ENCODE measurements at places on chromosomes 7 and 10.

DNA sequence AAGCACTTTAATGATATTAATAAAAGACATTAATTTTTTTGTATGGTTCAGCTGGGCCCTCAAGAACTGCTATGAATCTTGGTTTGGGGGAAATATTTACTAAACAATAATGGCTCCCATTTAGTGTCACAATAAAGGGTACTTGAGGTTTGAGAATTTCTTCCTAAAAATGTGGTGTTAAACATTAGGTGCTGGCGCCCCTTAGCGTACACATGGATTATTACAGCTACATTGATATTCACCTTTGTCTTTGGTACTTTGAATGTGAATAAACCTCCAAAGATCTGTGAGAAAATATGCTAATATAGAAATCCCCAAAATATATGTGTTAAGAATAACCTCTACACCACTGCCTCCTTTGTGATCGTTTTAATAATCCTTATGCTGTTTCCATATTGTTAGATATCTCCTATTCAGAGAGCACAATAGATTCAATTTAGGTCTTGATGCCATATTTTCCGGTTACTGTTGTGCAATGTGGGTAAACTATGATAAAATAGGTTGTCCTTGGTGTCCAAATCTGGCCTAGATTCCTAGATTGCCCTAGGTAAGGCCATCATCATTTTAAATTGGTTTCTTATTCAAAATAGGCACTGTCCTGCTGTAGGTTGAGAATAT, 161.8 kb upstream of the CACNA2D1 start:
- no peak for DNase-seq

DNA sequence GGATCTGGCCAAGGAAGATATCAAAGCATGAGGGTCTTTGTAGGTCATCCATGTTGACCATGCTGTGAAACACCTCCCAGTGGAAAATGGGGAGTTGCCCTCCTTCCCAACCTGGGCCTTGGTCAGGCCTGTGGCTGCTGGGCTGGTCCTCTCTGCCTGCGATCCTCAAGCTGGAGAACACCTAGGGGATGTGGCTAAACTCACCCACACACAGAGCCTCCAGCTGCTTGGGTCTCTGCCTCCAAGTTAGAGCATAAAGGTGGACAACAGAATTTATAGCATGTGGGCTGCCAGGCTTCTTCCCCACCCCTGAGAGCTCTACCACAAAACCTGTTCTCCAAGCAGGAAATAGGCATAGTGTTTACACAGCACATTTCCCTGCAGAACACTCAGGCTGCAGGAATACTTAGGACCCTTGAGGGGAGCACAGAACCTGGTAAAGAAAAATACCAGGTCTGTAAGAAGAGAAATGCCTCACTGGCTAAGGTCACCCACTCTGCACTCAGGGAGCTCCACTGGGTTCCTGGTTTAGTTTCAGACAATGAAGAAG, at the start of gene SFTPA2:
SFTPA2 (minus strand) TSS at position 248 of the 550 bp plus-strand sequence. CDS start 924 bp downstream, outside the sequence.
- DNase-seq: no peak

DNA sequence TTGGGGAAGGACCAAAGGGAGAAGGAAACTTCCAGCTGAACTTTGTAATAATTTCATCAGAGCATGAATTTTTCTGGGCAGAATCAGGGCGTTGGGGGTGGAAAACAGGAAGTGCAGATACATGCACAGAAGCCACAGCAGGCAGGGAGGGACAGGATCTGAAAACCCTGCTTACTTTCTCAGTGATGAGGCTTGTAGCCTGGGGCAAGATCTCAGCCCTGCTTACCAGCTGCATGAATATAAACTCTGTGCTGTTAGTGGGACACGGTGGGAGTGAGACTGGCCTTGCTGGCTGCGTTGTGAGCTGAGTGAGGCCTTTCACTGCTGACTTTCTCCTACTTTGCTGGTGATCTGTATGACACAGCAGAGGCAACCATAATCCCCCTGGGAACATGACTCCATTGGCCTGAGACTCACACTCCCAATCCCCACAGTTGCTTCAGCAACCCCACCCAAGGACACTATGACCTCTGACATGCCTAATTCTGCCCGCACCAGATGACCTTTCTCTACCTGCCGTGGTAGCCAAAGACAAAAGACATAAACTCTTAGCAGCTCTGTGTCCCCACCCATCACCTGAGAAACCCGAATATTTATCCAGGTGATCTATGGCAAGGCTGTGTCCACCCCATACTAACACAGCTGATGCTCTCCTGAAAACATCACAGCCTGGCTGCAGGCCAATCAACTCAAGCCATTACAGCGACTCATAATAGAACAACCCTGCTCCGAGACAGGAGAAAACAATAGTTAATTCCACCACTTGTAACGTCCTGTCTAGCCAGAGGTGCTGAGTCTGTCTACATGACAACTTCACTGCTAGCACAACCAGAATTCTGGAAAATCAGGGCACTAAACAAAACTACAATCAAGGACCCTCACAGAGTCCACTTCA, 190.7 kb upstream of the CHRM2 start:
- DNase-seq: no peak

GRCh38 chr7:82803411-82803810, 359.3 kb downstream of the PCLO start:
- DNase-seq: no peak

GRCh38 chr7:74228951-74229900, 19.4 kb downstream of the LAT2 start:
- DNase-seq: no peak
